Activated CD8-positive, alpha-beta memory T cell treated with anti-CD3 and anti-CD28 coated beads for 4 hours (primary cell): ENCODE measurements at places on chromosomes 12 and 14.

DNA sequence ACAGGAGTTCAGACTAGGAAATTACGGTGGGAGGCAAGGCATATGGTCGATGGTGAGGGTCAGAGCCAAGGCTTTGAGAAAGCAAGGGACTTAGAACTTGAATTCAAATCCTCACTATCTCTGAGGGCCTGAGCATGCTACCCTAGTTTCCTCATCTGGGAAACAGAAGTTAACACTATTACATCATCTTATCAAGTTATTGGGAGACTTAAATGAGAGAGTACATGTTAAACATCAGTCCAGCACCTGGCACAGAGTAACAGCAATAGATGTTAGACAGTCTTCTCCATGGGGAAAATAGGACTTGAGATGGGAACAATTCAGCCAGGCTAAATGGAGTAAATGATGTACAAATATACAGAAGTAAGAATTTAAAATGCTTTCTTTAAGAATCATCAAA is 38.5 kb downstream of the SLC38A1 start:
- no peak for DNase-seq

- DNase-seq = no peak
These were observed 222.9 kb upstream of the SLC16A7 start for GRCh38 chr12:59372956-59373355.

DNA sequence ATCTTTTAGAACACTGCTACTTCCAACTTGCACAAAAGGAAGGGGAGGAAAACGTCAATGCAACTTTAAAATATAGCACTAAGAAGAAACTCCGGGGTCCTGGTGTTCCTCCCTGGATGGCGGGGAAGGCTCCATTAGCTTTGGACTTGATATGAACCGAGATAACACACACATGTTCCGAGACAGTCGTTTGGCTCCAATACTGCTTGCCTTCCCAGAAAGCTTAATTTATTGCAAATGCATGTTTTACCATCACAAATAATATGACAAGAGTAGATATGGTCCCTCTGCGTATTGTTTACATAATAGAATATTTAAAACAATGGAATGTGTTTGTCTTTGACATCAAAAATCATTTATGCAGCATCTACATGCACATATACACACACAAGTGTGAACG is 87.6 kb upstream of the CLMN start:
- no peak for DNase-seq

DNA sequence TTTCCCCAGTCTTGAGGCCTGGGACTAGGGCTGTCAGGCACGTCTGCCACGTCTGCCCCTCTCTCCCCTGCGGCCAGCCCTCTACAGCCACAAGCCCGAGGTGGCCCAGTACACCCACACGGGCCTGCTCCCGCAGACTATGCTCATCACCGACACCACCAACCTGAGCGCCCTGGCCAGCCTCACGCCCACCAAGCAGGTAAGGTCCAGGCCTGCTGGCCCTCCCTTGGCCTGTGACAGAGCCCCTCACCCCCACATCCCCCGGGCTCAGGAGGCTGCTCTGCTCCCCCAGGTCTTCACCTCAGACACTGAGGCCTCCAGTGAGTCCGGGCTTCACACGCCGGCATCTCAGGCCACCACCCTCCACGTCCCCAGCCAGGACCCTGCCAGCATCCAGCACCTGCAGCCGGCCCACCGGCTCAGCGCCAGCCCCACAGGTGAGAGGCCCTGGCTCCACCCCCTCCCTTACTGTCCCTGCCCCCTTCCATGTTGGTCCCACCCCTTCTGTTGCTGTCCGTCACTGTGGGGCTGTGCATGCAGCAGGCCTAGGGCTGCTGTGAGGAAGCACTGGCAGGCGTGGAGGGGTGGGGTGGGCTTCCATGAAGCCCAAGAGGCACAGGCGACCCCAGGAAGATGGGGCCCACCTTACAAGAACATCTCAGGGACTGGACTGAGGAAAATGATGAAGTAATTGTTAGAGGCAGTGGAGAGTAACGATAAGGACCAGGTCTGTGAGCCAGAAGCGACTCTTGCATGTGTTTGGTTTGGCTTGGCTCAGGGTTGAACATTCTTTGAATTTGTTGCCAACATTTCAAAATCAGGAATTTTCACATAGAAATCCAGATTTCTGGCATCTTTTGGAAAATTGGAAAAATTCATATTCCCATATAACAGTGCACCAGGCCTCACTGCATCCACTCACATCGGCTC is 16.8 kb downstream of the C12orf43 start:
- no peak for DNase-seq

- DNase-seq = no peak
These were observed 73.1 kb downstream of the ADCK1 start for GRCh38 chr14:77872983-77873382.

DNA sequence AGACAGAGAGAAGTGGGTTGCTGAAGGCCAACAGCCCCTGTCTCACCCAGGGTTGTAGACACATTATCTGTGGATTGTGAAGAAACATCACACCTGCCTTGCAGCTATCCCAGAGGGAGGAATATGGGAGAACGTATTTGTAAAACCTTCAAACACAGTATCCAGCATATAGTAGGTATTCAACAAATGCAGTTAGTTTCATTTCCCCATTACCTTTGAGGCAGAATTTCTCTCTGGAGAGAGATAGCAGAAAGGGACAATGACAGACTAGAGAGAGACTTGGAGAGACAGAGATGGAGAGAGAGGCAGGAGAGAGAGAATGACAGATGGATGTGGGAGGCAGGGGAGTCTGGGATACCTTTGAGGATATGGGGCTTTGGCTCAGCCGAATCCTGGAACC is 62.0 kb downstream of the WSCD2 start:
- no peak for DNase-seq

DNA sequence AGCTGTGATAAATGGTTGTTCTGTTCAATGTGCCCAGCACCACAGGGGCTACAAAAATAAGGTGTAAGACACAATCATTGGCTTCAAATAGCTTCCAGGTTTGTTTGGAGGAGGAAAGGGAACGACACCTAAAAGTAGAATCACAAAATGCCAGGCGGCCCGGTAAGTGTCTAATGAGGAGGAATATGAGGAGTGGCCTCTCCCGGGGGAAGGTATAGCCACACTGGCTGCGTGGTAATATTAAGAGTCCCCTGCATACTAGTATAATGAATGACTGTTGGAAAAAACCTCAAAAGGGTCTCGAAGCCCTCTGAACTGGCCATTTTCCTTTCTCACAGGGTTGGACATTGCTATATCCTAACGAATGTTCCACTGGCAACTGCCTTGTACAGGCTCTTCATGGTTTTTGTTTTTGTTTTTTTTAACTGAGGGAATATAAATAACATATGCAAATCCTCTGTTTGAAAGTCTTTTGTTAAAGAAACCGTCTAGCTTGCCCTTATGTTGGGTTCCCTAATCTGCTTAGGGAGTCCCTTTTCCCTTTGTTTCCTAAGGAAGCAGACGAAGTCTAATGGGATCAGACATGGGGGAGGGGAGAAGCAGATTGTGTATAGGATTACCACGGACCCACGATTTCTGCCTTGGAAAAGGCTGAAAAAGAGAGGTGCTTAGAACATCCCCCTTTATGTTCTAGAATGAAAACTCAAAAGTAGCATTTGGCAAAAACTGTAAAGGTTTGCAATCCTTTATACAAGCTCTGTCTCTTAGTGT is 4.2 kb downstream of the CCDC60 start:
- DNase-seq = no peak

GRCh38 chr12:123445388-123446332 is 9.2 kb upstream of the RILPL2 start:
- DNase-seq = no peak

GRCh38 chr12:116426391-116427136 is 132.6 kb upstream of the MAP1LC3B2 start:
- DNase-seq = no peak

- DNase-seq = no peak
These were observed 34.8 kb upstream of the CD9 start for GRCh38 chr12:6165395-6165794.

DNA sequence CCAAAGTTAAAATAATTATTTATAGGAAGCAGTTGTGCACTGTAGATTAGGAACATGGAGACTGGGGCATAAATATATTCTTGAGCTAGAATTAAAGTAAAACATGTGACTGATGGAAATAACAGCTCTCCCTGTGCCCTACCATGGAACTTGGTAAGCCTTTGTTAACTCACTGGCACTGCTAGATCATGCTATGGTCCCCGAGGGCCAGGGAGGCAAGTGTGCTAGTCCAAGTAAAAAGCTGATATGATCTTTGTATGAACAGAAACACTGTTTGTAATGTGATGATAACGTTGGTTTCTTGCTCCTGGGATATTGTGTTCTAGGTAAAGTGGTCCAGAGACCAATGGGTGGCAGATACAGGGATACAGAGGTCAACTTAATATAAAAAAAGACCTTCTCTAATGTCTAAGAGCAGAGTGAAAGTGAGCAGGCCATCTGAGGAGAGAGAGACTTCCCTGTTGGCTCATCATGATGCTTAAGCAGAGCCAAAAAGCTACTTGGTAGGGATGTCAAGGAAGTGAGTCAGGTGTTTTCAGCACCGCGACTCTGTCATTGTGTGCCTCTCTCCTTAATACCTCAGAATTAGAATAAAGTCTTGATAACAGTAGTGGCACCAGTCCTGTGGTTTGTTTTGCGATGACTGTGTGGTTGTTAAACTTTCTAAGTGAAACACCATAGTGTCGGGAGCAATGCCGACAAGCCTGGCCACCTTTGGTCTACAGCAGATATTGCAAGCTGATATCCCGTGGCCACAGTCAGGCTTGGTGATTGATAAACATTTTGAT is 27.6 kb downstream of the BICD1 start:
- DNase-seq = peak; percentile 15

GRCh38 chr12:53816360-53817020 is 64.7 kb upstream of the CISTR start:
- DNase-seq = no peak

GRCh38 chr14:22400655-22401259 is 188.3 kb downstream of the DAD1 start:
- no peak for DNase-seq

GRCh38 chr12:24591079-24591626 is 357.7 kb downstream of the BCAT1 start:
- DNase-seq = no peak

GRCh38 chr14:72775923-72776554 is 117.9 kb downstream of the DPF3 start:
- DNase-seq = no peak

GRCh38 chr12:3124917-3125316 is 47.7 kb downstream of the TSPAN9 start:
- no peak for DNase-seq

GRCh38 chr12:6736754-6737153 is 12.9 kb downstream of the COPS7A start:
- no peak for DNase-seq

DNA sequence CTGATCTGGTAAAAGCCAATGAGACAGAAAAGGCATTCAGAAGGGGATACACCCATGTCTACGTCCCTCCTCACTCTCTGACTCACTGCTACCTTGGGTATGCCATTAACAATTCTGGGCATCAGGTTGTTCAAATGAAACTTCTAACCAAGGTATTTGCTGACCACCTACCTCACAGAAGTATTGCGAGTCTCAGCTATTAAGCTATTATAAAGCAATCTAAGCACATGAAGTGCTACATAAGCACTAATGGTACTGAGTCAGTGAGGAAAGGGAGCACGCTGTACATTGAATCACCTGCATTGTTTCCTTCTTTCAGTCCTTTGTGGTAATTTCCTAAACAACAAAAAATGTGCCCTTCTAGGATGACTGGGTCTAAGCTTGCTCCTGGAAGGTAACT is 62.8 kb upstream of the CCDC91 start:
- no peak for DNase-seq

- DNase-seq = no peak
These were observed 306.9 kb downstream of the BCL11B start for GRCh38 chr14:98965076-98965475.
